Fibroblast of skin of right quadriceps (primary cell): ENCODE measurements at places on chromosomes 6 and 20.

- no peak for DNase-seq
Observed at GRCh38 chr20:24792641-24793495, 156.2 kb upstream of the CST7 start.

- no peak for DNase-seq
Observed at GRCh38 chr6:55950071-55950814, 74.9 kb upstream of the BMP5 start.

- no peak for DNase-seq
Observed at GRCh38 chr20:50799890-50800550, 5.2 kb downstream of the BCAS4 start.

GRCh38 chr6:155408981-155409380 is 46.7 kb downstream of the NOX3 start:
- no peak for DNase-seq

GRCh38 chr6:162690158-162690557 is 37.4 kb downstream of the PRKN start:
- DNase-seq = no peak

GRCh38 chr6:167927246-167927645 is 70.2 kb upstream of the KIF25 start:
- no peak for DNase-seq
